ENCODE measurements at places on chromosomes 2 and 18.

DNA sequence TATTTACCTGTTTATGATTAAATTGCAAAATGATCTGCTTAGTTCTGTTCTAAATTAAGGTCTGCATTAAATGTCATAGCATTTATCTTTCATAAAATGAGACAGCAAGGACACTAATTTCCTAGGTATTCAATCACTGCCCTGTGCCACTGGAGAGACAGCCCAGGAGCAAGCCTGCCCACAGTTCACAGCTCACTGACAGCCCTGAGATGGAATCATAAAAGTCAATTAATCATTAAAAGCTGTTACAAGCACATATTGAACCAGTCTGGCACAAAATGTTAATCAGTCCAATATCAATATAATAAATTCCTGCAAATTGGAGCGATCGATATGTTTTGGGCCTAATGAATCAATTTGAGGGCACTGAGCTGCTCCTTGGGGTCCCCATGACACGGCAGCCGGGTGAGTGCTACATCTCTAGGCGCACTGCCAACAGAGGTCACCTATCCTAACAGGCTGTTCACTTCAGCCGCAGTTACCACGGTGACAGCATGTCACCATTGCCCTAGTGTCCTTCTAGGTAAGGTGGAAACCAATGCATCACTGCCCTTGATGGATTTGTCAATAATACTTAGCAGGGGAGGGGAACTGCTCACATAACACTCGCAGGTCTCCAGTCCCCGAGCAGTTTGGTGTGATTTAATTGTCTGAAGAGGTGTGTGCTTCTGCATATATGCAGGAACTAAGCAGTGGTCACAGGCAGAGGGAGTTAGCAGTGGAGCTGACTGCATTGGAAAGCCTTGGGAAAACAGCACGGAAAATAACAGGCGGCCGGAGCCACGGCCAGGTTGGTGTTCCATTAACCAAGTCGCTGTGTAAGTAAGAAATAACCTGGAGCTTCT lies 47.3 kb downstream of the POU3F3 start:
- no peak for DNase-seq

GRCh38 chr2:176931588-176932563 lies 280.7 kb upstream of the HNRNPA3 start:
- DNase-seq: no peak

GRCh38 chr2:100223502-100223901 lies 81.1 kb upstream of the AFF3 start:
- DNase-seq: no peak

GRCh38 chr2:25315316-25315680 lies 26.4 kb downstream of the DNMT3A start:
- no peak for DNase-seq

GRCh38 chr2:15173501-15173900 lies 387.6 kb downstream of the NBAS start:
- DNase-seq: no peak

DNA sequence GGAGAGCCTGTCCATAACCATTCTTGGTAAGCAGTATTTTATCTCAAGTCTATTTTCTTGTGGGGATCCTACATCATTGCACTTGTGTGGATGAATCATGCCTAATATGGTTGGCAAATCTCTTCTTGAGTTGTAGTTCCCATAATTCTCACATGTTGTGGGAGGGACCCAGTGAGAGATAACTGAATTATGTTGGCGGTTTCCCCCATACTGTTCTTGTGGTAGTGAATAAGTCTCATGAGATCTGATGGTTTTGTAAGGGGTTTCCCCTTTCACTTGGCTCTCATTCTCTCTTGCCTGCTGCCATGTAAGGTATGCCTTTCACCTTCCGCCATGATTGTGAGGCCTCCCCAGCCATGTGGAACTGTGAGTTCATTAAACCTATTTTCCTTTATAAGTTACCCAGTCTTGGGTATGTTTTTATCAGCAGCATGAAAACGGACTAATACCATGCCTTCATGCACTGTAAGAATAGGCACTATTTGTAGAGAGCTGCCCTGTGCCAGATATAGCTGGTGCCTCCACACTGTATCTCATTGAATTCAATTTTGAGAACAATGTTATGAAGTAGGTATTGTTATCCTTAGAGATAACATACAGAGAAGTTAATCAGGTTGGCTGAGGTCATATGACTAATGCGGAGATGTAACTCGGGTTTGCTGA lies 148.3 kb downstream of the PLCL1 start:
- DNase-seq: no peak

DNA sequence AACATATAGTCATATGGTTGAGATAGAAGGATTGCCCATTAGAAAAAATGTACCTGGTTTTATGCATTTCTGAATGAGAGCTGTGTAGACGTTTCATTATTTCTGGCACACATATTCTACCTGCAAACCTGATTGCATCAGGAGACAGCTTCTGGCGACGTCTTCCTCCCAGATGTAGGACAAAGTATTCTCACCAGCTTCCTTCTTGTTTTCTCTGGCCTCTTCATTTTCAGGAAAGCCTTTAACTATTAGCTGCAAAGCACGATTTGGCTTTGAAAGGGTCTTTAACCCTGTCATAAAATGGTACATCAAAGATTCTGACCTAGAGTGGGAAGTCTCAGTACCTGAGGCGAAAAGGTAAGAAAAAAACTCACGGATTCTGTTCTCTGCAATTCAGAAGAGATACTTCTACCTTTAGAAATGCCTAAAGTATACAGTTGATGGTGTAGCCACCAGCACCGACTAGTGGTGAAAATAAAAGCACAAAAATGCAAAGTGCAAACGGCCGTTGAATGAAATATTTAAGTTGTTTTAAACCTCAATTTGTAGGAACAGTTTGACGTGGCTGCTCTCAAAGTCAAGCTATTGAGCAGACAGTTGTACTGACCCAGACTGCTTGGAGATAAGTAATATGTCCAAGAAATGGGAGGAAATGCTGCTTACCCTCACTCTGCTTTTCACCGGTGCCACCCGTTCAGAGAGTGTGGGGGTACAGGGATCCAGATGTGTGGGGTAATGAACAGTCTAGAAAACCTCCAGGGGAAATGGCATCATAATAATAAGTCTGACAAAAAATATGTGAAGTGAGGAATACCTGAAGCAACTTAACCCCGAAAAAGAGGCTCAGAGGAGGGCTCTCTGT lies 20.2 kb downstream of the IL18RAP start:
- peak; percentile 17 for DNase-seq

- no peak for DNase-seq
Observed at GRCh38 chr2:75582840-75583239, 22.1 kb upstream of the EVA1A start.

DNA sequence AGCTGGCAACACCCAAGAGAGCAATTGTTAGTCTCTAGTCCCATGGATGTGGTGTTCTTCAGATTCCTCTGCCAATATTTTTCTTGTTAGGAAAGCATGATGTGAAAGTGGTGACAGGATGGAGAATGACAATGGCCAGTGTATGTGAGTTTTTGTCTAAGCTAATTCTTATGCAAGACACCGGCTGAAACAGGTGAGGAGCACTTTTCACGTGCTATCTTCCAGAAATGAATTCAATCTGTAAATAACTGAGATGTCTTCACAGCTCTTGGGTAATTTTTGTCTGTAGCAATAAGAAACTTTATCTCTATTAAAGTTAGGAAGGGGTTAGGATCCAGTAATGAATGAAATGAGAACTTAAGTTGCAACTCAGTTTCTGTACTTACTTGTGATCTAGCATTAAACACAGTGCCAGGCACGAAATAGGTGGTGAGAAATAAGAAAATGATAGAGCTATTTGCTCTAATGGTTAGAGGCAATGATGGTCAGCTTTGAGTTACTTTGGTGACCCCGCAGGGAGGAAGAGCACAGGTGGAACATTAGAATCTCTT lies 676 bp upstream of the AGPS start:
- peak; percentile 25 for DNase-seq

DNA sequence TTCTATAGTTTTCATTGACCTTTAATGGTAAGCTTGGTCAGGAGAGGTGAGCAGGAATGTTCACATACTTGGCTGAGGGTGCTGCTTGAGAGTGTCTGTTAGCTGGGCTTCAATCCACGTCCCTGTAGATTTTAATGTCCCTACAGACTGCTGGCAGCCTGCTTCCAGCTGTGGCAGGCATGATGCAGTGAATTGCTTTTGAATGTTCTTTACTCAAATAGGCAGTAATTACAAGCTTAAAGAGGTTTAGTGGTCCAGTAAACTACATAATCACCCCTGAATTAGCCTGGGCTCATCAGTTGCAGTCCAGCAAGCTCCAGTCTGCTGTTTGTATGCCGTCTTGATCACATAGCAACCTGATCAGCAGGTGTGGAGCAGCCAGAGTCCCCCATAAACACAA lies 102.1 kb downstream of the MEIS1 start:
- DNase-seq: no peak

GRCh38 chr2:85134255-85134895 lies 1.2 kb downstream of the TCF7L1 start:
- no peak for DNase-seq

DNA sequence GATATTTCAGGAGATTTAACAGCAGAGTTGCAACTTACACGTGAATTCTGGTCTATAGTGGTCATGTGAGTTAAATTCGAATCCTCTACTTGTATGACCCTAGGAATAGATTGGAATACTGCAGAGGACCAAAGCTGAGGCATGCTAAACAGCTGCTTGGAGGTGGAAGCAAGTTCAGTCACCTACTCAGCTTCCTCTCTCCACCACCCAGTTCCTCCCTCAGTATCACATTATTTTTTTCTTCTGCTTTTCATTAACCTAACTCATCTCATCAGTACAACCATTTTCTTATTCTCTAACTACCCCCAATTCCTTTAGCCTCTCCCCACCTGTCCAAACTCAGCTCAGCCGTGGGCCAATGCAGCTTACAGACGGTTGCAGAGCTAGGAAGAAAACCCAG lies 385.5 kb downstream of the SETBP1 start:
- DNase-seq: no peak

- no peak for DNase-seq
Observed at GRCh38 chr2:144990661-144991060, 470.7 kb upstream of the ZEB2 start.

Measured in K562 (cell line).